ENCODE measurements at places on chromosomes 5 and 9.

GRCh38 chr5:124237206-124237695 lies 509.2 kb downstream of the ZNF608 start:
- no peak for DNase-seq

DNA sequence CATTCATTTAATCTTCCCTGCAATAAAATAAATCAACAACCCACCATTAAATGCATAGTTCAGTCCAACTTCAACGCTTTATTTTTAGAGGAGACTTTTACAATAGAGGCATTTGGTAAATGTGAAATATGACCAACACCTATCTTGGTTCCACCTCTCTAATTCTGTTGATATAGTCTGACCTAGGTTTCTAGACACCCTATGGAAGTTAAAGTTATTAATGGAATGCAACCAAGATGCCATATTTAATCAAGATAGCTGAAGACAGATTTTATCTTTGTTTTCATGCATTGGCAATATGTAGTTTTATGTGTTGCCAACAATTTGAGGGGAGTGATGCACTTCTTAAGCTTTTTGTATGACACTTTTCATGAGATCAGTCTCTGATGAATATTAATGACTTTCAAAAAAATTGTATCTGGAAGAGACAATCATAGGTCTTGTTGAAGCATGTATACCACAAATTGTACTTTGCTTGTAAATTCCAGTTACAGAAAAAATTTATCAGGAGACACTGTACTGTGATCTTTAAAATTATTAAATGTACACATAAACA lies 101.7 kb upstream of the IFNK start:
- DNase-seq = no peak

- DNase-seq = no peak
Observed at GRCh38 chr9:126693428-126693944, 79.8 kb downstream of the LMX1B start.

DNA sequence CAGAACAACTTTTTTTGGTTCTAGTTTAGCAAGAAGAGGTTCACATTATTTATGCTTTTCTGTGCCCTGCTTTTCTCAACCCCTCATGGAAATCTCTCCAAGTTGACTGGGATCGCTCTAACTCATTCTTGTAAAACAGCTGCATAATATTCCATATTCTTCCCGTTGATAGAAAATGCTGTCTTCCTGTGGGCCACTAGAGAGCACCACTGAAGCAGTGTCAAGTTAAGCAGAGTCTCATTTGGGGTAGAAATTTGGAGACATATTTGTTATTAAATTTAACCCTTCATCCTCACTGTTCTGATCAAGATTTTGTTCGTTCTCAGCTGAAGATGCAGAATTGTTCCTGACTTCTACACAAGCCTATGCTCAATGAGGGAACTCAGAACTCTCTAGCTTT lies 140.1 kb downstream of the CEMIP2 start:
- DNase-seq = peak; percentile 30

- no peak for DNase-seq
Observed at GRCh38 chr9:93126151-93126781, 7.8 kb downstream of the NINJ1 start.

DNA sequence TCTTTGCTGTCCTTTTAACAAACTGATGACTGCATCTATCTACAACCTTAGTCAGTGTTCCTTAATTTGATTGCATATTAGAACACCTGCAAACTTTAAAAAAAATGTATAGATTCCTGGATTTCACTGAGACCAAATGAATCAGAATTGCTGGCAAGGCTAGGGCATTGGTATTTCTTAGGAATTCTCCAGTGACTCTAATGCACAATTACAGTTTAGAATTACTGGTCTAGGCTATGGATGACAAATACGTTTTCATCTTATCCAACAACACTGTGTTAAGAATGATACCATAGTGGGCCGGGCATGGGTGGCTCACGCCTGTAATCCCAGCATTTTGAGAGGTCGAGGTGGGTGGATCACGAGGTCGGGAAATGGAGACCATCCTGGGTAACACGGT lies 545.9 kb upstream of the RIOK2 start:
- DNase-seq = no peak

Data from T-helper 2 cell (primary cell).